ENCODE measurements at places on chromosomes 3 and 15.

DNA sequence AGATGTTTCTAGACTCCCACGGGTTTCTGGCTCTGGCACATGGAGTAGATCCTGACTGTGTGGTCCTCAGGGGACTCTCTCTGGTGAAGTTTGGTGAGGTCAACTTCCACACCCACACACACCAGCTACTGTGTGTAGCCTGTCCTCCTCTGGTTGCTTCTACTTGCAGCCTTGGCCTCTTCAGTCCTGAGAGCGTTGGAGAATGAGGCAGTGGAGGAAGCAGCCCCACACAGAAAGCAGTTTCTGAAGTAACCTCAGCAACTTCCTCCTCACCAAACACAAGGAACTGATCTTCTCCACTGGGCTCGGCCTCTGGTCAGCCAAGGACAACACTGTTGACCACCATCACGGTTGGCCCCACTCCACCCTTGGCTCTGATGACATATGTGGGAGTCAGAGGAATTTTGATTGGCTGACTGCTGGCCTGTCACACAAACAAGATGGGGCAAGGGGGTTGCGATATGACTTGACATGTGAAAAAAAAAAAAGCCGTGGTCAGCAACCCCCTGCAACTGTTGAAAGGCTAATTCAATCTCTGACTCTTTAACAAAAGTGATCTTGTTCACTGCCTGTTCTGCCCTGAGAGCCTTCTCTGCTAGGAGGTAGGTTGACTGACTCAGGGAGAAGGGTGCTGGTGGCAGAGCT, 19.6 kb downstream of the CD86 start:
- peak; percentile 62 for DNase-seq

- no peak for DNase-seq
Measured at GRCh38 chr15:36365963-36366362, 213.5 kb upstream of the CDIN1 start.

- DNase-seq = no peak
Measured at GRCh38 chr3:183650554-183650953, 15.1 kb downstream of the KLHL24 start.

GRCh38 chr3:181793006-181793405, 81.3 kb downstream of the SOX2 start:
- DNase-seq = no peak

DNA sequence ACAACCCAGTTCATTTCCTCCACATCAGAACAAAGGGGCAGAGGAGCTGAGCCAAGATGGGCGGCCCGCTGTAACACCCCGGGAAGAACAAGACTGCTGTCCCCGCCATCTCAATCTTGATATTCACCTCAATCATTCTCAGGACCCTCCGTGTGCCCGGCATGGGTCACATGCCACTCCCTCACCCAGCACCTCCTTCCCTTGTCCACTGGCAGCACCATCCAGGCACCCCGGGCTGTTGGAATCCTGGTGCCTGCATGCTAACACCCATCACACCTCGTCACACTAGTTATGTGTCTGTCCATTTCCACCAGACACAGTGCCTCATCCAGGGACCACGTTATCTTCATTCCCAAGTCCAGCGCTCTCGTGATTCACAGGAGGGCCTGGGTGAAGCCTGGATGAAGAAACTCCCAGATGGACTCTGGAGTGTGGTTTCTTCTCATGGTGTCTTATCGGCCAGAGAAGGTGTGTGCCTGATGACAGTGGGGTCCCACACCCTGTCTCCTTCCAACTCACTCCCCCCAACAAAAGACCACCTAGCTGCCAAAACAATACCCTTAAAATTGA, 16.7 kb downstream of the MEGF11 start:
- DNase-seq = no peak
